ENCODE measurements at places on chromosomes 16 and 17. TPM values are rescaled to one million over a fixed set of nuclear protein-coding genes. Genes with fewer than 3 reads are reported as not detected.

HBA2 gene
- total RNA-seq = not detected

DNA sequence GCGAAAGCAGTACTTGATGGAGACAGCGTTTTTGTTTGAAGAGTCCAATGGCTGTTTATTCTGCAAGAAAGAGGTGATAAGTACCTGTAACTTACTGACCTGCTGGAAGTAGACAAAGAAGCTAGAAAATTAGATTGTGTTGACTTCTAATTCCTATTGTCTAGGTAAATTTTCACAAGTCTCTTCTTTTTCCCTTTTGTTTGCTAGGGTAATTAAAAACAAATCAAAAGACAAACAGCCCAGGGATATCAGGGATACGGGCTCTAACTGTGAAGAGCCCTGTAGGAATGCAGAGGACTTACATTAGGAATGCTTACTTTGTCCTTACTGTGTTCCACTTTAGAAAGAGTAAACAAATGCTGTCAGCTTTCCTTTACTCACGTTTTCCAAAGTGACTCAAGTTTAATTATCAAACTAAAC is 7.0 kb downstream of the PSME3IP1 start:
- no peak for DNase-seq

GRCh38 chr16:46896314-46896968 is 12.3 kb downstream of the GPT2 start:
- DNase-seq = no peak

DNA sequence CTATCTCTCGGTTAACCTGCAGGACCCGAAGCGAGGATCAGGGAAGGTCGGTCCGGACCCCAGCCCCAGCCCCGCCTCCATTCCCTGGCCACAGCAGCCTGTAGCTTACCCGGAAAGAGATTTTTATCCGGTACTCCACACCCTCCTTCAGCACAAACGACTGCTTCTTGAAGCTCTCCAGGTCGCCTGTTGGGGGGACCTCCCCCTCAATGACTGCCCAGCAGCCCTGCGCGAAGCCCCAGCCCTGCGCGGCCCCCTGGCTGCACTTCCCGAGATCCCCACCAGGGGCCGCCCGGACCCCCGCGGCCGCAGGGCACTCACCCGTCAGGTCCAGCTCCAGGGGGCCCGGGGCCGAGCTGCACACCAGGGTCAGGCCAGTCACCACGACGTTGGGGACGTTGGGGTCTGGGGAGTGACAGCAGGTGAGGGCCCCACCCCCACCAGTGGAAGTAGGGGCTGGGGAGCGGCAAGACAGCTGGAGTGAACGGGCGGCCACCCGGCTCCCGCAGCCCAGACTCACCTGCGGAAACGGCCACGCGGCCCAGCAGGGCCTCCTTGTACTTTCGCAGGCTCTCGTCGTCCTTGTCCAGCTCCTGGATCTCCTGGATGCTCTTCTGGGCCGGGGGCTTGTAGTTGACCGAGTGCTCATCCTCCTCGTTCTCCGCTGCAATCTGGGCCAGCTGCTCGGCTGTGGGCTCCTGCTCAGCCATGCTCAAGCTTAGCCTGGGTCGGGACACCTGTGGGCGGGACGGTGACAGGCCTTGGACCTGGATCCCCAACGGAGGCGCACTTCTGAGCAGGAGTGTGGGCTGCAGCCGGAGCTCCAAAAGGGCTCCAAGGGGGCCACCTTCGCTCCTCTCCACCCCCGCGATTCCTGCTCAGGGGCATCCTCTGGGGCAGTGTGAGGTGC is 1.7 kb downstream of the ARHGDIA start:
- DNase-seq = peak; percentile 59

GRCh38 chr17:15274017-15274416 is 8.9 kb upstream of the PMP22 start:
- DNase-seq = no peak

GRCh38 chr17:48374650-48375230 is 55.3 kb downstream of the SKAP1 start:
- DNase-seq = peak; percentile 50

DNA sequence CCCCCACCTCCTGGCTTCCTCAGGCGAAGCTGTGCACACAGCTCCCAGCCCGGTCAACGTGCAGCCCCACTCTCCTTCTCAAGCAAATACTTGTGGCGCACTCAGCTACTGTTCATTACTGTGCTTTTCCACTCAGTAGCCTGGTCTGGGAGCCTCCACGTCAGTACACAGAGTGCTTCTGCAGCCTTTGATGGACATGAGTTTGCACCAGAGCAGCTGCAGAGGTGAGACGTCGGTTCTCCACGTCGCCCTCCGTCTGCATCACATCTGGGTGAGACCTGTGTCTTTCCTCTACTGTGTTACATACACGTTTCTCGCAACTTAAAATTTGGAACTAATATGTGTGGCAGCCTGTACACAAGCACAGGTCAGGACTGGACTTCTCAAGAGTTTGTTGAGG is 334.3 kb downstream of the C16orf95 start:
- no peak for DNase-seq

PROCA1 gene
- 5.0 TPM for total RNA-seq

GRCh38 chr17:8160224-8160577 is 2.5 kb downstream of the VAMP2 start:
- DNase-seq = no peak

HOXB6 gene
- total RNA-seq = not detected

HS3ST3B1 gene
- 5.1 TPM for total RNA-seq

GRCh38 chr17:46866325-46866724 is 14.9 kb downstream of the WNT9B start:
- no peak for DNase-seq

GRCh38 chr16:87086156-87086555 is 231.0 kb downstream of the C16orf95 start:
- no peak for DNase-seq

PITPNM3 gene
- 0.92 TPM for total RNA-seq

GRCh38 chr17:74776990-74777389 is 845 bp upstream of the NAT9 start:
- no peak for DNase-seq

- no peak for DNase-seq
Measured at GRCh38 chr17:13736916-13737315, 135.2 kb upstream of the HS3ST3A1 start.

GRCh38 chr17:32502013-32502412 is 15.2 kb downstream of the CDK5R1 start:
- no peak for DNase-seq

DNA sequence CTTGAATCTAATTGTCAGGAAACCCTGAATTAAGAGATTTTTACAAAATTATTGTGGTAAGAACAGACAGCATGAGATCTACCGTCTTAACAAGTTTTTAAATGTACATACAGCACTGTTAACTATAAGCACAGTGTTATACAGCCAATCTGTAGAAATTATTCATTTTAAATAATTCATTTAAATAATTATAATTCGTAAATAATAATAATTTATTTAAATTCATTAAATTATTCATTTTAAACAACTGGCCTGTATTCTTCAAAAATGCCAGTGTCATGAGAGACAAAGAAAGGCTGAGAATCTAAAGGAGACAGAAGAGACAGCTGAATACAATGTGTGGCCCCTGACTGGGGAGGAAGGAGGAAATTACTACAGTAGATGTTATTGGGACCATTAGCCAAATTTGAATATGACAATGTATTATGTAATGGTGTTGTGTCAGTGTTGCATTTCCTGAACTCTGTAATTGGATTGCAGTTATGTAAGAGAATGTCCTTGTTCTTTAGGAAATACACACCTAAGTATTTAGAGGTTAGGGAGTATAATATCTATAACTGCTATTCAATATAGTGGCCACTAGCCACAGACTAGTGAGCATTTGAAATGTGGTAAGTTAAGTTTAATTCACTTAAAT is 2.3 kb downstream of the RSAD1 start:
- no peak for DNase-seq

GRCh38 chr16:69321080-69321479 is 9.3 kb downstream of the PDF start:
- no peak for DNase-seq

DNA sequence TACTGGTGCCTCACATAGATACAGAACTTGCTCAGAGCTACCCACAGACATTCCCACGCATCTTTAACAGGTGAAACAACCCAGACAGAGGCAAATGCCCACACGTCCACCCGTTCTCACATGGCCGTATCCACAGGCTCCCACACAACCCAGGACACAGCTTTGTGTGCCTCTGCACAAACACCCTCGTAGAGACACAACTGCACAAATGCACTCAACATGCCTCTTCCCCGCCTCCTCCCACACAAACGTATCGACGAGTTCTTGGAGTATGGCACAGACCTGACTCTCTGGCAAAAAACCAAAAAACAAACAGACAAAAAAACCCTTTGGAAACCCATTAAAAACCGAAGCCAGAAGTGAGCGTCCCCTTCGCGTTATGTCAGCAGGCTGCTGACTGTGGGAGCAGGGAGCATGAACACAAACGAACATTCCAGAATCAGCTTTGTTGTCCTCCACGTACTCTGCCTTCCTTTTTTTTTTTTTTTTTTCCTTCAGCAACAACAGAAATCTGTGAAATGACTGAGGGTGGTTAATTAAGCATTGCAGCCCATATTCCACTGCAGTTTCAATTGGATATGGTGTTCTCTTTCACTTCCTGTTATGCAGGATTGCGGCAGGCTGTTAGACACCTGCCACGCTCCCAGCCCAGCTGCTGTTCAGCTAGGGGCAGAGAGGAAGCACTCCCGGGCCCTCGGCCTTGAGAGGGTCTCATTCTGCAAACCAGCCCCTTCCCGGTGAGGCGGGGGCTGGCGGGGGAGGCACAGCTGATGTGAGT is 313.7 kb downstream of the MAF start:
- DNase-seq = peak; percentile 43

SALL1 gene
- total RNA-seq = not detected

TBC1D3C gene
- total RNA-seq = not detected

- DNase-seq = no peak
Measured at GRCh38 chr17:79036596-79036995, 12.6 kb downstream of the C1QTNF1 start.

DNA sequence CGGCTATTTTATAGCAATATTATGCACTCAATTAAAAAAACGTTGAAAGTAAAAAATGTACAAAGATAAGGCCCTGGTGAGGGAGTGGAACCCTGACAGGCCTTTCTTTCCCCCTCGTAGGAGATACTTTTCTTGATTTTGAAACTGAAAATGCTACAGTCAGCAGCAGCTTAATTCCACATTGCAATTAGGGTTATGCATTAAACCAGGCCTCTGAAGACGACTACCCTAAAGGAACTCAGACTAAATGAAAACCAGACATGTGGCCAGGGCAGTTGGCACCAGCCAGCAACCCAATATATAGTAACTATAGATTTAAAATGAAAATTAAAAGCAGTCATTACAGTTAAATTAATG is 463.2 kb upstream of the MAF start:
- DNase-seq = no peak

ANKRD40CL gene
- total RNA-seq = not detected

GRCh38 chr16:52453644-52454043 is 93.3 kb downstream of the TOX3 start:
- DNase-seq = no peak

DNA sequence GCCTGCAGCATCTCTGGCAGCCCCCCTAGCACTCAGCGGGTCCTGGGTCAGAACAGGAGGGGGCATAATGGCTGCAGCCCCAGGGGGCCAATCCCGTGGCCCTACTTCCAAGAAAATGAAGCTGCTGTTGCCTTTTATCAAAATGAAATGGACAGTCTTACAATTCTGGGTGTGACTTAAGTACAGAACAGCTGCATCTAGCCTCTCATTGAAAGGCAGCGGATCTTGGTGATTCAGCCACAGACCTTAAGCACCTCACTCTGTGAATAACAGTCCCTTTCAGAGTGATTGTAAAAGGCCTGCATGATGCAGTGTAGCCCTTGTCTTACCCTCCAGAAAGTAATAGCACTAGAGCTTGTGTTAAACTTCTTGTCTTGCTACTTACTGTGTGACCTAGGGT is 11.5 kb upstream of the UMOD start:
- no peak for DNase-seq

GRCh38 chr17:37391146-37391545 is 15.4 kb downstream of the C17orf78 start:
- DNase-seq = no peak

DNA sequence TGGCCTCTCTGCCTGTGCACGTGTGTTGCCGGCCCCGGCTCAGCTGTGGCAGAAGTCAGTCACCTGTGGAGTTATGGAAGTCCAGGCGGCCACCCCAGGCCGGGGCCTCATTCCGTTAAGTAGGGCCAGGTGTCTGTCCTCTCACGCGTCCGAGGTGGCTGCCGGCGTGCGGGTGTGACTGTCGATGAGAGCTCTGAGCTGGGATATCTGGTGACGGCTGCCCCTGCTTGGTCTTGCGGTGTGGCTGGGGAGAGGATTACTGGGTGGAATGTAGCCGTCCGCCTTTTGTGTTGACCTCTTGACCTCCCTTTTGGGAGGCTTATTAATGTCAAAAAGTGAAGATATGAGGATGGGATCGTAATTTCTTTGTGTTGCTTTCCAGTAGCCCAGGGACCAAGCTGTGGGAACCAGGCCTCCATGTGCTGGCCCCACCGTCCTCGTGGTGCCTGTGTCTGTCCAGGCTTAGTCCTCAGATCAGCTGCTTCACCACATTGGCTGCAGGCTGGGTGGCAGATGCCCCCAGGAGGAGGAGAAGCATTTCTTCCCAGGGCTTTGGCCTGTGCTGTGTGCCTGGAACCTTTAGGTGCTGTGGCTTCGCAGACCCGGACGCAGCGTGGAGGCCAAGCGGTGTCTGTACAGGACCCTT is 23.0 kb upstream of the ZNF750 start:
- no peak for DNase-seq
